ENCODE measurements at places on chromosomes 6 and 20.

GRCh38 chr6:33620856-33621710, at the start of gene ITPR3:
ITPR3 (plus strand) TSS chr6:33621322; CDS start chr6:33621603, 281 bp downstream.
- no peak for DNase-seq

DNA sequence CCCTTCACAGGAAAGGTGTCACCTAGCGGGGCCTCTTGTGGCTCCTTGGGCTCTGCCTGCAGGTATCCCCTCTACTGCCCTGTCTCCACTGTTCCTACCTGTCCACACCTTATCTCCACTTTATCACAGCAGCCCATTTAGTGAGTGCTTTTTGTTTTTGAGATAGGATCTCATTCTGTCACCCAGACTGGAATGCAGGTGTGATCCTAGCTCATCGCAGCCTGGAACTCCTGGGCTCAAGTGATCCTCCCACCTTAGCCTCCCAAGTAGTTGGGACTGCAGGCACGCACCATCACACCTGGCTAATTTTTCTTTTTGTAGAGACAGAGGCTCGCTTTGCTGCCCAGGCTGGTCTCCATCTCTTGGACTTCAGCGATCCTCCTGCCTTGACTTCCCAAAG, 48.0 kb downstream of the BCAS4 start:
- DNase-seq = no peak

DNA sequence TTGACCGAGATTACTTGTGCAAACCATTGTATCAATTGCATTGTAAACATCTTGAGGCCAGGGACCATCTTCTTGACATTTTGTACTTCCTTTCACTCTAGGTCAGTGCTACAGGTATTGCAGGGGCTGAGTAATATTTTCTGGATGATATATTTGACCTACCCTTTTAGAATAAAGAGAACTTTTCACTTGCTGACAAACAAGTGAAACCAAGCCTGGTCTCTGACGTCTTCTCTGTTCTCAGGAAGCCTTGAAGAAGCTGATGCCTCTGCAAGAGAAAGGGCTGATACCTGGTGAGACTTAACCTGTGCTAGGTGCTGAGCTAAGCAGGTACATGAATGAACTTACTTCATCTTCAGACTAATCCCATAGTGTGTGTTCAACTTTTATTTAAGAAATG, 60.5 kb upstream of the GGTLC1 start:
- DNase-seq = no peak

- DNase-seq = no peak
Measured at GRCh38 chr6:38262026-38262425, 377.7 kb downstream of the BTBD9 start.

GRCh38 chr6:131657630-131658111, 20.6 kb downstream of the ENPP3 start:
- DNase-seq = no peak

DNA sequence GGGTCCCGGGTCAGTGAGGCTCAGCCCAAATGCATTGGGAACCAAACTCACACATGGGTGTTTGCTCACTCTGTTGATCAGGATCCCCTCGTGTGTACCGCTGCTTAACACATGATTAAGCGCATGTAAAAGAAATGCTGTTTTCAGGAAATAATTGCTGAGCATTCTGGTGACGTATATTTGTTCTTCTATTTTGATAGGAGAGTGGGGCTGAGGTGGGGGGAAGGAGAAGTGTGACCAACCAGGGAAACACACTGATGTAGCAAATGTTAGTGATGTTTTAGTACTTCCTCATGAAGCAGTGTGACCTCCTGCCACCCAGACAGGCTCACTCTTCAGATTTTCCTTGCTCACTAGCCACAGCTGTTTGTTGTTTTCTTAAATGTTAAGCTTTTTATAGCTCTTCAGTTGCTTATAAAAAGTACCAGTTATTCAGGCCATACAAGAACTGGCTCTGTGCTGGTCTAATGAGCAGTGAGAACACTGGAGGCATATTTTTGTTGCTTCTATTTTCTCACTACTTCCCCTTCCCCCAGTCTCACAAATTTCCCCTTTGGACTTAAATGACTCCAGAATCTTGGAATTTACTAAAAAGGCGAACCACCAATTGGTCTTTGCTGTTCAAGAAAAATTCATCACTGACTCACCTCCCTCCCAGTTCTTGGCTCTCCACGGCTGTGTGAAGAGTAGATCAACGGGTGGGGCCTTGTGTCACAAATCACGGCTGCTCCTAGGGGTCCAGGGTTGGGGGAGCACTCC, 79.2 kb upstream of the BACH2 start:
- DNase-seq = no peak

DNA sequence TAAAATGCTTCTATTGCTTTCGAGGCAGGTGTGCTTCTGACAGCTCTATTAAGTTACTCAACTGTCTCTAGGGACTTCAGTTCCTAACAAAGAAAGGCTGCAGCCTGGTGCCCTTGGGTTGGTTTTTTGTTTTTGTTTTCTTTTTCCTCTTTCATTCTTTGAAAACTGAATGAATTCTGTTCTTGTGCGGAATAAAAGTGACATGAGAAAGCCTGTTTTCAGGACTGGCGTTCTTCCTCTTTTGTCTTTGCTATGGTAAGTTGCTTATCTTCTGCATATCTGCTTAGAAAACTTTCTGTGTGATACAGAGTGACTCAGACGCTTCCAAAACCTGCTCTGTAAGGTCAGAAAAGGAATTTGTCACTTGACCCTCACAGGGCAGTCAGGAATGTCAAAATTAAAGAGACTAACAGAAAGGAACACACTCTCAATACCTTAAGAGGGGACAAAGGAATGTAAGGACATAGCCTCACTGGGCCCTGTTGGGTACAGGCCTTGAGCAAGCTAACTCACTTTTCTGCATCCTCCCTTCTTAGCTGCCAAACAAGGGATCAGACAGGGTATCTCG, 56.2 kb upstream of the NHSL1 start:
- no peak for DNase-seq

DNA sequence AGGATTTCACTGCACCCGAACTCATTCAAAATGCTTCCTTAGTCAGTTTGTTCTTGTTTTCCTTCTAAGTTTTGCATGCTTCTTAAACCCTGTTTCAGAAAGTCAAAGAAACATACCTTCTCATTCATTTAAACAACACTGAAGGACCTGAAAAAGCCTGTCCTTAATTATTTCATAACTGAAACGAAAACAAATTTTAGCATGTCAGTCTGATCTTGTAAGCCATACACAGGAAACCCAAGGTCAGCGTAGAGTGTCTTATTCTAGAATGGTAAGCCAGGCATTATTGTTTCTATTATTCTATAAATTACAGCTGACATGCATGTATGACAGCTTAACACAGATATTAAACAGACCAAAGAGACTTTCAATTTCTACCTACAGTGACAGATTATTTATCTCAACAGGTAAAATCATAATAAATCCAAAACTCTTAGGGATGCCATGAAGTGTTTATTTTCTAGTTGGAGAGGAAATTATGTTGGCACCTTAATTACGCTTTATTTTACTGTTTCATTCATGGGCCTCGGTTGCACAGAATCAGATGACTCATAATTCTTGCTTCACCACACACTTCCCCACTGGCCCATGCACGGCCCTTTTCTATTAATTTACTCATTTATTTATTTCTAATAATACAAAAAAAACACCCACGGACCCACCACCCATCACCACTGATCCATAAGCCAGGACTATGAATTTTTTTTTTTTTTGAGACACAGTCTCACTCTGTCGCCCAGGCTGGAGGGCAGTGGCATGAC, 39.3 kb upstream of the DUSP22 start:
- DNase-seq = no peak

DNA sequence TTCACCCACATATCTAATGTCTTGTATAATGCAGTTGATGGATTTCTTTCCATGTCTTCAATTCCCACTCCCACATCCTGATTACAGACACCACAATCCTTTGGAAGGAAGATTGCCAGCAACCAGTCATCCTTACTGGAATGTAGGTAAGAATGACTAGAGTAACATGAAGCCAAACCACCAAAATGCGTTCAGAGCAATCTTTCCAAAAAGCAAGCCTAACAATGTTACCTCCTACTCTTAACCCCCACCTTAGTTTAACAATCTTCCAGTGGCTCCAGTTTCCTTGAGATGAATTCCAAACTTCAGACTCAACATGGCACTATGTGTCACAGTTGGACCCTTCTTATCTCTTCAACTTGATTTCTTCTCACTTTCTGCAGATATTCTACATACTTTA, 685.6 kb downstream of the DOK5 start:
- DNase-seq = no peak

DNA sequence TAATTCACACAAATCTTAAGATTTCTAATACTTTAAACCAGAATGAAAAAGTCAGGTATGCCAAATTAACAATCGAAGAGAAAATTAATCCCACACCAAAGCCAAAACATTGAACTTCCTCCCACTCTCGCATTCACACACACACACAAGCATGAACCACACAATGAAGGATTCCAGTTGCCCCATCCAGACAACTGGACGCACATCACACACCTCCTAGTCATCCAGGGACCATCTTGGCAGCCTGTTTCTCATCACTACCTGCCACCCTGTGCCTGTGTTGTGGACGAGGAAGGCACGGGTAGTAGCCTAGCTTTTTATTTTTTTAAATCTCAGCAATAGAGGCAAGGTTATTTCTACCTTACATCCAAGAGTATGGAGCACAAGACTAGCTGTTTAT, 15.2 kb downstream of the B4GALT5 start:
- no peak for DNase-seq

All from cortex of kidney (tissue), 1 donor.